ENCODE measurements at places on chromosomes 16 and 17. TPM values are rescaled to one million over a fixed set of nuclear protein-coding genes. Genes with fewer than 3 reads are reported as not detected.

GRCh38 chr16:1379304-1380076, 27.8 kb downstream of the GNPTG start:
- peak; percentile 29 for DNase-seq

DNA sequence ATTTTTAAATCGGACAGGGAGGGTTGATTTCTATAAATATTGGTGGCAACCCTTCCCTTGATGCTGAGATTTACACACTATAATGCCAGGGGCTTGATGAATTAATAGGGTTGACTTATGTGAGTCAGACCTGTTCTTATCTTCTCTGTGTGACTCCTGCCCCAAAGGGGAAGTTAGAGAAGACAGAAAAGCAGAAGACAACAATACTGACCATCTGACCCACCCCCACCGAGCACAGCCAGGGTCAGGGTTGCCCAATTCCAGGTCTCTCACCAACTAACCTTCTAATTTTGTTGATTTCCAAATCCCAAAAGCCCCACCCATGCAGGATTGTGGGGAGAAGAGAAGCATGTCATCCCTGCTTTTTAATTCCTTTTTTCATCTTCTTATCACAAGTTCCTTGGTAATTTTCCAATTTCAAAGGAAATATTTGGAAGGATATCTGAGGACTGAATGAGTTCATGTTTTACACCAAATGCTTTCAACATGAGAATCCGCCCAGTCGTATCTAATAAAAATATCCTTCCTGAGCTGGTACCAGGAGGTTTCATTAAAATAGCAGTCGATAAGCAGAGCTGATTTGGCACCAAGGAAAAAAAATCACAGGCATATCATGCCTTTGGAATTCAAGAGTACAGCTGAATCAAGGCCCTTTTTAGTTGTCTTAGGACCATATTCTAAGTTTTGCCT, 603.4 kb upstream of the CDH11 start:
- DNase-seq = peak; percentile 75

Gene TERB1
- total RNA-seq = not detected

DNA sequence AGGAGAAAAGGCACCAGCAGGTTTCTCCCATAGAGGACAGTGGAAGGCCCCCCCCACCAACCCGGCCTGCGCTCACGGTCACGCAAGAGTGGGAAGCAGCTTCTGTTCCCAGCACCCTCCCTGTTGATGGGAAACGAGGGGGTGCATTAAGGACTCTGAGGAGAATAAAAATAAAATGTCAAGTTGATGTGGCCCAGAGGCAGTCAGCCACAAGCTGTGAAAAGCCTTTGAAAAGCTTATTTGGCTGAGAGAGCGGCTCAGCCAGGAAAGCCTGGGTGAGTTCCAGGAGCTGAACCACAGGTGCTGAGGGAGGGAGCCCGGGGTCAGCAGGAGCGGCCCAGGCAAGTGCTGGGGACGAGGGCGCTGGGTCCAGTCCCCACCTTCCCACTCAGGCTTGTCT, 26.9 kb upstream of the SPATA32 start:
- DNase-seq = no peak

Data from lung (tissue), 17 donors.